ENCODE measurements at places on chromosomes 2 and 18.

- DNase-seq: no peak
These were observed 121.5 kb upstream of the SPATS2L start for GRCh38 chr2:200184748-200185627.

- DNase-seq: no peak
These were observed 50.5 kb upstream of the NT5C1B start for GRCh38 chr2:18639756-18640453.

GRCh38 chr2:9644603-9645002 lies 13.8 kb upstream of the YWHAQ start:
- DNase-seq: no peak

DNA sequence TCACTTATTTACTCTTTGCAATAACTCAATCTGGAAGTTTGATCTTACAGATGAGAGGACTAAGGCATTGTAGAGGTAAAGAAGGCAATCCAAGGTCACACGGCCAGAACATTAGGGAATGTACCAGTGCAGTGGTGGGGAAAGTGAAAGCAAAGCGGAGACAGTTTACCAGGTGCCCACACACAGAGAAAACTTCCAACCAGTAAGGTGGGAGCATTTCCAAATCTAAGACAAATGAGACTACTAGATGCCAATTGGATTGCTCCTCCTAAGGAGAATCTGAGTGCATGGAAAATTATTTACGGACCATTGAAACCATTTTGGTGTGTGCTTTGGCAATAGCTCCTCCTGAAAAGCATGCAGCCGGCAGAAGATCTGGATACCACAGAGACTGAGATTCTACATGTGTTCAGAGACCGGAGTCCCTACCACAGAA lies 34.9 kb downstream of the SLC20A1 start:
- no peak for DNase-seq
